Suppressor macrophage treated with lipopolysaccharide for 4 hours (primary cell): ENCODE measurements at places on chromosomes 7 and 10.

DNA sequence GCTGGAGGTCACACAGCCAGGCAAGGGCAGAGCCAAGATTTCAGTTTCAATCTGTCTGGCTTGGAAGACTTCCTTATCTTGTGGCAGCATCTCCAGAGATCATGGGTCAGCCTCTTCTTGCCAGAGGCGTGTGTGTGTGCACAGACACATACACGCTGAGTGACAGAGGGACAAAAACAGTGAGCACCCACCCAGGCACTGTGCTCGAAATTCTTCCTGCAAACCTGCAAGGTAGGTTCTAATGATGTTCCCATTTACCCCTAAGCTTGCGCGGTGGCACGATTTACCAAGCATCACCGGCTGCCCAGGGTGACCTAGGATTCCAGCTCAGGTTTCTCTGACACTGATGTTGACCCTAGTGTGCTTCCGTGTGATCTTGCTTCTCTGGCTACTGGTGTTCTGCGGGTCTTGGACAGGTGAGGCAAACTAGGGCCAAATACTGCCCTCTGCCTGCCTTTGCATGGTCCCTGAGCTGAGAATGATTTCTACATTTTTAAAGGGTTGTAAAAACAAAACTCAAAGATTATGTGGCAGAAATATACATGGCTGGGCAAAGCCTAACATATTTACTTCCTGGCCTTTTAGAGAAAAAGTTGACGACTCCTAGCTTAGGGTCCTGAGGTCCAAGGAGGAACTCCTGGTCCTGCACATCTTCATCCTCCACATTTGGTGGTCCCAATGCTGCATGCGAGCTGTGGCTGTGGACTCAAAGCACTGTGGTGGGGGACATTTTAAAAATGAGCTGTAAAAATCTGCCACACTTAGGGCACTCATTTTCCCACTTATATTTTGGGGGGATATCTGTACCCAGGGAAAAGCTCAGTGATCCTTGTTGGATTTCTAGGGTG lies 268.5 kb downstream of the RPS24 start:
- DNase-seq = peak; percentile 52

DNA sequence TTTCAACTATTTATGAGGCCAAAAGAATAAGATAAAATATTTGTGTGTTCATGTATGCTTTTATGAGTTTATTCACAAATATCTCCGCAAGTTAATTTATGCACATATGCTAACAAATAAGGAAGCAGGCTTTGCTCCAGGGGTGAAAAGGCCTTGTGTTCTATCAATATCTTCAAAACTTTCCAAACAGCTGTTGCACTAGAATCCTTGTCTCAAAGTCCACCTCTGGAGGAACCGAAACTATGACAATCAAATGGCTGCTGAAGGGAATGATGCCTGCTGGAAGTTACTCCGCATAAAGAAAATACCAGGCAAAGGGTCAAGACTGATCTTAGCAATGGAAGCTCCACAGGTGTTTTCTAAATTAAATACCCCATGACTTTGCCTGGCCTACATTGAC lies 145.0 kb upstream of the GHITM start:
- no peak for DNase-seq

DNA sequence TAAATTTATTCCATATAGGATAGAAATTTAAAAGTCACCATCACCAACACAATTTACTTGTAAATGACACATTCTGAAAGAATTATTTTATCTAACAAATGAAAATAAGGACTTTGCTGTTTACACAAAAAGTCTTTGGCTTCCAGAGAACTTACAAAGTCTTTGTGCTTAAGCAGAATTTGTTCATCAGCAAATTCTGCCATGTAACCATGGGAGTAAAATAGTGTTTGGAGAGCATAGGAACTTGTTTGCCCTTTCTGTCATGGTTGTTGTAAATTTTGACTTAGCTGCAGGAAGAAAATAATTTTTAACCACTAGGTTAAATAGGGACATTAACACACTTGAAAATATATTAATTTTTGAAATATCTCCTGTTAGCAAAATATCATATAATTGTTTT lies 15.2 kb downstream of the FGL2 start:
- DNase-seq = no peak

DNA sequence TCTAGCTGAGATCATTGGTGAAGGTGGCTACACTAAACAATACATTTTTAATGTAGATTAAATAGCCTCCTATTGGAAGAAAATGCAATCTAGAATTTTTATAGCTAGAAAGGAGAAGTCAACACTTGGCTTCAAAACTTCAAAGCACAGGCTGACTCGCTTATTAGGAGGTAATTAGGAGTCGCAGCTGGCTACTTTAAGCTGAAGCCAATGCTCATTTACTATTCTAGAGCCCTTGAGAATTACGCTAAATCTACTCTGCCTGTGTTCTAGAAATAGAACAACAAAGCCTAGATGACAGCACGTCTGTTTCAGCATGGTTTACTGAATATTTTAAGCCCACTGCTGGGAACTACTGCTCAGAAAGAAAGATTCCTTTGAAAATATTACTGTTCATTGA lies 101.6 kb upstream of the EEPD1 start:
- no peak for DNase-seq

- no peak for DNase-seq
These were observed 261.5 kb downstream of the MALRD1 start for GRCh38 chr10:19310066-19310465.
